ENCODE measurements at places on chromosomes 6 and 20.

- no peak for DNase-seq
Observed at GRCh38 chr20:58312836-58313235, 3.3 kb downstream of the RAB22A start.

- DNase-seq, result no peak
Observed at GRCh38 chr6:89314692-89315091, 407 bp downstream of the GABRR2 start.

DNA sequence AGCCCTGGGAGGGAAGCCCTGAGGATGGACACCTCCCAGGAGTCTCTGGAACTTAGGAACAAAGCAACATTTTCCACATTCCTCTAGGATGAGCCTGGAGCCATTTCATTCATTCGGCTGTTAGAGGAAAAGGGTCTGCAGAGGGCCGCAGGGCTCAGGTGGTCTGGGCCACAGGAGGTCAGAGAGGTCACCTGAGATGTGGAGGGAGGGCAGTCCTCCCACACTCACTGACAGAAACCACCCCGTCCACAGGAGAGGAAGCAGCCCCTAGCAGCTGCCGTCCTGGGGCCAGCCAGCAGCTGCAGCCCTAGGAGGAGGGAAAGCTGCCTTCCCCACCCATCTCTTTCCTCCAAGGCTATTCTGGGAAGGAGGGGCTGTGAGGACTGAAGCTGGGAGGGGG is 207.0 kb downstream of the CDC5L start:
- DNase-seq, result no peak

- DNase-seq, result no peak
Observed at GRCh38 chr6:155388591-155388990, 67.0 kb downstream of the NOX3 start.

DNA sequence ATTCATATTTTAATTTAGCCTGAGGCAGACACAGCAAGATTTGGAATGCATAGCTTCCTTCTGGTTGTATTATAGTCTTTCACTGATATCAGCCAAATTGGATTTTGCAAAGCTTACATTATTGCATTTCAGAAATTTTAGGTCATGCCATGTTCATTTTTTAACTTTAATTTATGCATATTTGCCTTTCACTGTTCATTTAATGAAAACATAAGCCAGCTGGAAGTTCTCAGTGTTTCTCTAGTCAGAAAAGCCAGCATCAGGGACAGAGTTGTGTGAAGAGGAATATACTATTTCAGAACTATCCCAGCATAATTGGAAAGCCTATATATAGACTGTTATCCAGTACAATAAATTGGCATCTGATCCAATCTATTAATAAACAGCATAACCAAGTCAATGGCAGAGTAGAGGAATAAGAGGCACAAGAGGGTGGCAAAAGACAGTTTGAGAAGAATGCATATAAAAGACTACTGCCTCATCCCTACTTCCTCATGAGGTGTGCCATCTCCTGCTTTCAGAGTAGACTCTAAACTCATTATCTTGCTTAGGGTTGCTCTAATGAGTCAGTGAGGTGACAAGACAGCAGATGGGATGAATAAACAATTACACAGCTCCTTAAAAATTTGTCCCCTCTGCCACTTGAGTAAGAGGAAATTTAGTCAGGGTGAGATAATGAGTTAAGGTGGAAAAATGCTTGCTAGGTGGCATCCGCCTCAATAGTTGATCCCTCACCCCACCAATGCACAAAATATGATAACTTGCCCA is 159.8 kb upstream of the HCRTR2 start:
- peak; percentile 7 for DNase-seq

GRCh38 chr6:164628302-164628931 is 681.0 kb downstream of the C6orf118 start:
- DNase-seq, result no peak

Measured in DMS53 (cell line).